Naive B cell (primary cell): ENCODE measurements at places on chromosomes 5 and 9.

DNA sequence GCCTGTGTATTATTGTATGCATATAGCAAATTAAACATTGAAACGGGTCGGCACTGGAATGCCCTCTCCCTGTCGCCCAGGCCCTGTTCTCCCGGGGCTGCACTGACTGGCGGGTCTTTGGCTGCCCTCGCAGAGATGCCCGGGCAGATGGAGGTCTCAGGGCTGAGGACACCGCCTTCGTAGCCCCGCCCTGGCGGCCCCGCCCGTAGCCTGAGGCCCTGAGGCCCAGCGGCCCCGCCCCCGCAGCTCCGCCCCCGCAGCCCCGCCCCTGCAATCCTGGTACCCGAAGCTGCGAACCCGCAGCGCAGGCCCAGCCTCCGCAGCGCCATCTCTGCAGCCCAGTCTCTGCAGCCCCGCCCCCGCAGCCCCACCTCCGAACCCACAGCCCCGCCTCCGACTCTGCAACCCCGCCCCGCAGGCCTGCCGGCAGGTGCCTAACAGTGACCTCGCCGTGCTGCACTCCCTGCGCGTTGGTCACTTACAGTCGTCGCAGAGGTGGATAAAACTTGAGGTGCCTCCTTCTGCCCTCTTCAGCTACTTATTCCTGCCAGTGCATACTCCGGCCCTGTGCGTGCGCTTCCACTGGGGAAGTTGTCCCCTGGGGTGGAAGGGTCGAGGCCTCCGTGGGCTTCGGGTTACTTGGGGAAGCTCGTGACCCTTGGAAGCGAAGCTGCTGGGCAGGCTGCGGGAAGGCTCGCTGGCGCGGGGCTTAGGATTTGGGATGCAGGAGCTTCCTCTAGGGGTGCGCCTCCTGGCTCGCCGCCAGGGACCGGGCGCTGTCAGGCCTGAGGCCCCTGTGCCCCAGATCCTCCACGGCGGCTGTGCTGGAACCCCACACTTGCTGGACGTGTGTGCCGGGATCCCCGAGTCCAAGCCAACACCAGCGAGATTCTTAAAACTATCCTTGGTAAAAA lies 72.3 kb downstream of the ICE1 start:
- peak; percentile 80 for DNase-seq

GRCh38 chr5:130520211-130520610 lies 615.9 kb downstream of the CHSY3 start:
- DNase-seq = no peak

- no peak for DNase-seq
These were observed 265.8 kb upstream of the IRX4 start for GRCh38 chr5:2148312-2149194.

GRCh38 chr9:115445655-115446054 lies 327.7 kb upstream of the TNC start:
- no peak for DNase-seq

DNA sequence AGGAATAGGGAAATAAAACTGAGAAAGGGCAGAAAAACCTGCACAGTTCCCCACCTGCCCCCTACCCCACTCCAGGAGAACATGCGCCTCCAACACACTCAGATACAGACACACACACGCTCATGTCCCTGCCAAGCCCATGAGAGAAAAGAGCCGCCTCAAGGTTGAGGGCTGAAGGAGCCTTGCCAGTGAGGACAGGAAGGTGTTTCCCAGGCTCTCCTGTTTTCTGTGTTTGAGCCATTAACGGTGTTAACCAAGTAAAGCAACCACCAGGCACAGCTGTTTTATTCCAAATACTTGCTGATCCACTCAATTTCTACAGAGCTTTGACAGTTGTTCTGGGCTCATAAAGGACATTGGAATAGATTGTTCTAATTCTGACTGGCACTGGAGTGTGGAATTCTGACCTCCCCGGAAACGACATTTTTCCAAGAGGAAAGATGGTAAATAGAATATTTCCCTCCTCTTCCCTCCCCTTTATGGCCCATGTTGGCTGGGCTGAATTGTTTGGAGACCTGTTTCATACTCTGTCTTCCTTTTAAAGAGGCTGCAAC lies 238.0 kb downstream of the DMAC1 start:
- DNase-seq = no peak

- no peak for DNase-seq
These were observed 434.7 kb upstream of the DMAC1 start for GRCh38 chr9:8234316-8234715.

DNA sequence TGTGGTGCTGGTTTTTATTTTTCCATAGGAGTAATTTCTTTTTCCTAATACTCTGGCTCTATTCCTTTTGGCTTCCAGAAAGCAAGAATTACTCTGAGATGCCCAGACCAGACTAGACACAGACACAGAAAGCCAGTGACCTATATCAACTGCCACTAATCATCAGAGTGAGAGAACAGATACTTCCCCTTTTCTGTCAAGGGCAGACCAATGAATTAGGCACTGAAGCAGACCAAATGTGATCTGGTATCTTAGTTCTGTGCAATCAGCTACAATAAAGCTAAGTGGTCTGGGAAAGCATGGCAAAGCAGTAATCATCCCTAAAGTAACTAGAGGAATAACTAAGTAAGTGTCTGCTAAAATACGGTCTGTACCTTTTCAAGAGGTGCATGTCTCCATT lies 239.1 kb downstream of the ELAVL2 start:
- no peak for DNase-seq

- no peak for DNase-seq
These were observed 255.6 kb upstream of the SLC30A5 start for GRCh38 chr5:68838157-68838718.

DNA sequence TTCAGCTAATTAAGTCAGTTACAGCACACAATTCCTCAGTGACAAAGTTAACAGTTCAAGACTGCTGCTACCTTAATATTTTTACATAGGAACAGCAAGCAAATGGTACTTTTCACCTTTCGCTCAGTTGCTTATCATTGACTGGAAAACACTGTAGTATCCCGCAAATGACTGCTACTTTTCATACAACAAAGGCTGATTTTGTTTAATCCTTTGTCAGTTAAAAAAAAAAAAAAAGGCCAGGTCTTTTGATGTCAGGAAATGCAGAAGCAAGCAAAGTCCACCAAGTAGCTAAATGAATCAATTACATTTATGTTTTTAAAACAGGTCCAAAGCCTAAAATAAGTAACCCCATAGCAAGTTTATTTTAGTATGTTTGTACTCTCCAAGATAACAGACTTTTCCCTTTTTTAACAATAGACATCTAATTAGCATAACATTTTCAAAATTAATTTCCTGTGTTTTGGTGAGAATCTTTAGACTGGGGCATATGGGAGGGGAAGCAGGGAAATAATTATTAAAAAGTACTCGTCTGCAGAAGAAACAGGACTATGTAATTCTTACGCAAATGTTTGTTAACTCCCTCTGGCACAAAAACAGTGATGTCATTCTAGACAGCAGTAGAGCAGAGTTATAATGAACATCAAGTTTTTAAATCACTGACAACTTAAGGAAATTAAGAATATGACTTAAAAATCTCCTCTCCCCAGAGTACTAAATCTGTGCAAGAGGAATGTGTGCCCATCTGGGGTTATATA lies 9.6 kb downstream of the PFDN1 start:
- no peak for DNase-seq

DNA sequence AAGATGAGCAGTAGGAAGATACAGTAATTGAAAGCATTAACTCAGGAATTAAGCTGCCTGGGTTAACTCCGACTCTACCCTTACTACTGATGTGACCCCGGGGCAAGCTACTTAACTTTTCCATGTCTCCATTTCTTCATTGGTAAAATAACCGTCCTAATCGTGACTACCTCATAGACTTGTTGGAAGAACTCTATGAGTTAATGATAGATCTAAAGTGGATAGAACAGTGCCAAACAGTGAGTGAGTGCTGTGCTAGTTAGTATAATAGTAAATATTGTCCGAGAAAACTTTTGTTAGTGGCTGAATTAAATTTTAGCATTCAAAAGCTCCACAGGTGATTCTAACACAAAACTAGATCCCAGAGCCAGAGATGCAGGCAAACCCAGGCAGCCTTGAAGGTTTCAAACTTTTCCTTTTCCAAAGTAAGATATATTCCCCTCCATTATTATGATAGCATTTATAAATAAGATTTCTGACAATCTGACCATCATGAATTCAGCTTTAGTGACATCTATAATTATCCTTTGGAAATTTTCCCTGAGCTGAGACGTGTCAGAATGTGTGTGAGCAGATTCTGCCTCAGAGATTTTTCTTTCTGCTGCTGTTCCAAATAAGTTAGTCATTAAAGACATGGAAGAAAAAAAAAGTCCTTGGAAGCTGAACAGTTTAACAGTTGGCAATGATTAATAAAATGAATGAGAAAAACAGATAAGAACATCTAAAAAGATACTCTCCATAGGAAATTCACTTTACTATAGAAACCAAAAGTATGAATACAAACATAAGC lies 369.5 kb downstream of the PRELID2 start:
- DNase-seq = no peak

GRCh38 chr9:127683723-127684122 lies 23.1 kb upstream of the CFAP157 start:
- DNase-seq = no peak

DNA sequence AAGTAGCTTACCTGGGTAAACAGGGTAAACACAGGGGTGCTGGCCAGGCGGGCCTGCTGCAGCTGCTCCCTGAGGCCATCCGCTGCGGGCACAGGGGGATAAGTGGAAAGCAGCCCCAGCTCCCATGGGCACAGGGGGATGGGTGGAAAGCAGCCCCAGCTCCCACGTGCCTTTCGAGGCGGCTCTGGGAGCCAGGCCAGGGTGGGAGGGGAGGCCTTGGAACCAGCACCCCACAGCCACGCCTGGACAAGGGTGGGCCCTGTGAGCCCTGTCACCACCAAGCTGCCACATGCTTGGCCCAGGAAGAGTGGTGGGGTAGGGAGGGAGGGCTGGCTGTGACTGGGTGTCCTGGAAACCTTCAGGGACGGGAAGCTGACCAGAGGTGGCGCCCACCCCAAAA lies 7.8 kb upstream of the CARD9 start:
- no peak for DNase-seq

- no peak for DNase-seq
These were observed 602.9 kb upstream of the WWC1 start for GRCh38 chr5:167688341-167689130.

- no peak for DNase-seq
These were observed 3.4 kb upstream of the CNTRL start for GRCh38 chr9:121071370-121071755.

- no peak for DNase-seq
These were observed 369.5 kb downstream of the NTRK2 start for GRCh38 chr9:85038824-85039608.

GRCh38 chr9:96363175-96363967 lies 20.1 kb downstream of the SLC35D2 start:
- no peak for DNase-seq

GRCh38 chr9:134970198-134970597 lies 52.5 kb upstream of the FCN1 start:
- DNase-seq = no peak

DNA sequence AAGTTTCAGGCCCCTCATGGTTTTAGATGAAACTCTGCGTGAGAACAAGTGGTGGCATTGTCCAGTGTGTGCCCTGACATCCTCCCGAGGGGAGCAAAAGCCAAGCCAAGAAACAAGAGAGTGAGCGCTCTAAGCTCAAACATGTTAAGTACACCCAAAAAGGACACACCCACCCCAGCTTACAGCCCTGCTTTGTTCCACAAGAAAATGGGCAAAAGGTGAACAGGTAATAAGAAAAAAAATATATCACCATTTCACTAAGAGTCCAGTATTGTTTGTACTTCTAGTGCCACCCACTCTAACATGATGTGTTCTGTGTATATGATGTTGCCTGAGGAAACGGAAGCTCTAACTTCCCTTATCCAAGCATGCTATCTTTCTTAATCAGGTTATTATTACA lies 278.2 kb downstream of the SLIT3 start:
- DNase-seq = no peak

DNA sequence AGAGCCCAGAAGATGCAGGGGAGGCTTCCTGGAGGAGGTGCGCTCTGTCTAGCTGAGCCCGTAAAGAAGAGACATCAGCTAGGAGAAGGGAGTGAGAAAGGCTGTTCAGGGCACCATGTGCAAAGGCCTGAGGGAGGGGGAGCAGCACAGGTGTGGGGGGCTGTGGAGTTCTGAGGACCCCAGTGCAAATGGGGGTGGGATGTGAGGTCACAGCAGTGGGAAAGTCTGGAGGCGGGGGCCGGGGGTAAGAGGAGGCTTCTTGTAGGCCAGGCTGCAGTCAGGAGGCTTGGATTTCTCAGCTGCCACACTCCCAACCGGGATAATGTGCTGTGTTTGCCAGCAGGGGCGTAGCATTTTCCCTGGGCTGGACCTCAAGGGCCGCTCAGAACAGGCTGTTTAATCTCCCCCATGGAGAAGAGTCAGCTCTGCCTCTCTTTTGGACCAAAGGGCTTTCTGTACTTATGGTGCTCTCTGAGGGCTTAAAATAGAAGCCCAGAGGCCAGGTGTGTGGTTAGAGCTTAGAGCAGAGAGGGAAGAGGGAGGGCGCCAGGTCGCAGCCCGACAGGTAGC lies 5.7 kb downstream of the NEURL1B start:
- DNase-seq = no peak

DNA sequence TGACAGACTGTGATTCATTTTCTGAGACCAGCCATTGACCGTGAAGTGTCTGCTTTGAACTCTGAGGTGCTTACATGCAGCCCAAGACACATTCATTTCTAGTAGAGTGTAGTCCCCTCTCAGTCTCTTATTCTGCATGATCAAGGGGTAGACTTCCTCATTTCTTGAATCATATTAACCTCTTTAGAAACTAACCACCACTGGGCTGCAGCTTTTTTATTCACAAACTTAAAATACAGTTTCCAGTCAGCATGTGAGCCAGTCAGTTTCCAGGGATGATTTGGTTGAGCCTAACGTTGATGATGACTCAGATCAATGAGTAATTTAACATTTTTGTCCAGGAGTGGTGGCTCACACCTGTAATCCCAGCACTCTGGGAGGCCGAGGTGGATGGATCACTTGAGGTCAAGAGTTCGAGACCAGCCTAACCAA lies 59.2 kb downstream of the OTULIN start:
- no peak for DNase-seq

- DNase-seq = no peak
These were observed 40.3 kb downstream of the SNCAIP start for GRCh38 chr5:122352331-122352730.

DNA sequence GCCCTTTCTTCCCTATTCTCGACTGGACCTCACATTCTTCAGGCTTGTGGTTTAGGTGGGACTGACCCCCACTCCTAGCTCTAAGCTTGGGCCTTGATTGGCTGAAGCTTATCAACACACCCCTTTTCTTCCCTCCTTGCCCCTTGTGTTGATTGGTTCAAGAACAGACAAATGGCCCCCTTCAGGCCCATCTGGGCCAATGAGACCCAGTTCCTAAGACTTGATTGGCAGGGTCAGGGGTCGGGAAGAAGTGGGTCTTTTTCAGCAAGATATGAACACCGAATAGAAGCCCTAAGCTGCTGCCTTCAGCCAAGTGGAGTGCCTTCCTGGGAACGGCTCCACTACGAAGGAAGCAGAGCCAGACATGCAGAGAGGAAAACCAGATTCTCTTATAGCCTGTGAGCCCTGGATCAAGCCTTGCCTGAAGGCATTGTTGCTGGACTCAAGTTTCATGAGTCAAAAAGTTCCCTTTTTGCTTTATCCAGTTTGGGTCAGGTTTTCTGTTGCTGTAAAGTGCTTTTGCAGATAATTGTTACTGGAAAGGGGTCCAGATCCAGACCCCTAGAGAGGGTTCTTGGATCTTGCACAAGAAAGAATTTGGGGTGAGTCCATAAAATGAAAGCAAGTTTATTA lies 22.4 kb upstream of the NCS1 start:
- DNase-seq = no peak
